Psoas muscle (tissue), 8 donors: ENCODE measurements at places on chromosomes 3 and 15. TPM values are rescaled to one million over a fixed set of nuclear protein-coding genes. Genes with fewer than 3 reads are reported as not detected.
A peak's percentile ranks its signal among the peaks of the same experiment; 100 is the strongest.

The FOXL2NB gene
- total RNA-seq, result 0.14 TPM

DNA sequence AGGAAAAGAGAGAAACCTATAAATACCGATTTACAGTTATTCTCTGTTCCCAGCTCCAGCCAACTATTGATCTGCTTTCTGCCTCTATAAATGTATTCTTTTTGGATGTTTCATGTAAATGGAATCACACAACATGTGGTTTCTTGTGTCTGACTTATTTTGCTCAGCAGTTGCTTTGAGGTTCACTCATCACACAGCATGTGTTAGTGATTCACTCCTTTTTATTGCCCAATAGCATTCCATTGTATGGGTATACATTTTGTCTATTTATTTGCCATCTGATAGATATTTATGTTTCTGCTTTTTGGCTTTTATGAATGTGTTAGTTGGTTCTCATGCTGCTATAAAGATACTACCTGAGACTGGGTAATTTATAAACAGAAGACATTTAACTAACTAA is 23.6 kb downstream of the CCR1 start:
- no peaks in the 10 kb centered on the region for H3K36me3 ChIP-seq
- H3K4me3 ChIP-seq, result no peak overlapping the region
- H3K27me3 ChIP-seq, result no peaks in the 10 kb centered on the region

- H3K36me3 ChIP-seq, result no peaks in the 10 kb centered on the region
- H3K4me1 ChIP-seq, result no peaks in the 10 kb centered on the region
- no peak for DNase-seq
- H3K27me3 ChIP-seq, result no peaks in the 10 kb centered on the region
Measured at GRCh38 chr3:102712896-102713295, 278.1 kb downstream of the ZPLD1 start.

DNA sequence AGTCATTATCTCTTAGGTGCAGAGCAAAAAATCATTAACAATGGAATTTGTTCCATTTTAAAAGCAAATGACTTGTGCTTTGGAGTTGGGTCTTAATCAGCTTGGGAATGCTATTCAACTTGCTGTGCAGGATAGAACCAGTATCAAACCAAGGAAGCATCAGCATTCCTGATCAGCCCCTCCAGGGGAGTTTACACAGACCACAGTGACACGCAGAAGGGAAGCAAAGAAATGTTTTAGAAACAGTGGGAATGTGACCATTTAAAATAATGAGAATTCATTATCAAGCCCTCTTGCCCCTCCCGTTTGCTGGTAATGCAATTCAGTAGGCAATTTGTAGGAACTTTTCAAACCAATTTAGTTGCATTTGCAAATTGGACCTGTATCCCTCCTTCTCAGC is 155.1 kb downstream of the LRTM1 start:
- H3K4me3 ChIP-seq, result no peak overlapping the region
- H3K36me3 ChIP-seq, result no peaks in the 10 kb centered on the region
- no peak for DNase-seq
- H3K27ac ChIP-seq, result no peak overlapping the region
- H3K27me3 ChIP-seq, result no peaks in the 10 kb centered on the region

The CHRD gene
- 10.5 TPM for total RNA-seq

DNA sequence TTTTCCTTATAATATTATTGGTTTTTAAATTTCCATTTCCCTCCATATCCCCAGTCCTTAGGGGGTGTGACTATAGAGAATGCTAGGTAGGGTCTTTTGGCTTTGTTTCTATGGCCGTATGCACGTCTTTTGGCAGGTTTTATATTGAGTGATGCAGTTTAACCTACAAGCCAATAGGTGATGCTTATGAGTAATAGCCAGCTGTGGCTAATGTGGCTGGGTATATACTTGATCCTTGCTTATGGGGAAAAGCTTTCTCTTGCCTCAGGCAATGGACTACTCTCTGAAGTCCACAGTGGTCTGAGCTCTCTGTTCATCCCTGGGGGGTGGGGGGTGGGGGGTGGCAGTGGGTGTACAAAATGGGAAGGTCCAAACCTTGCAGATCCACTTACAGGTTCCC is 223.9 kb downstream of the MFSD1 start:
- DNase-seq, result no peak
- H3K4me1 ChIP-seq, result no peaks in the 10 kb centered on the region
- no peaks in the 10 kb centered on the region for H3K27me3 ChIP-seq
- H3K4me3 ChIP-seq, result no peak overlapping the region
- H3K27ac ChIP-seq, result no peak overlapping the region

The GRAMD1C gene
- 0.53 TPM for total RNA-seq

DNA sequence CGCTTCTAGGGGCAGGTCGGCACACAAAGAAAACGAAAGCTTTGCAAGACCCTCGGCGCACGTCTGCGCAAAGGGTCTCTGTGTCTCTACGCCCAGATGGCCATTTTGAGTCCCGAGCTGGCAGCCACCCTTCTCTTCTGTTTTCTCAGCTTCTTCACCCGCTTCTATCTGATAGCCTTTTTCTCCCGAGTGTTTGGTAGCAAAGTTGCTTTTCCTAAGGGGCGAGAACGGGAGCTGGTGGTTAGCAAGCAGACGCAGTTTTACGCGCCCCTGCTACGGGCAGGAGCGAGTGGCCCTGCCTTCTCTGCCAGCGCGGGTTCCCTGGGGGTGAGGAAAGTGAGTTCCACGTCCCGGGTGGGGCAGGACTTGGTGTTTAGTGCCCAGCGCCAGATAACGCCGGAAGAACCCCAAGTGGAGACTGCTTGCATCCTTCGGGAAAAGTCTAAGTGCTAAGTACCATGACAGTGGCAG is 2.9 kb upstream of the MKRN2 start:
- no peaks in the 10 kb centered on the region for H3K27me3 ChIP-seq
- peak overlapping the region; percentile 66 for H3K4me3 ChIP-seq
- H3K4me1 ChIP-seq, result peaks cover 19% of the 10 kb centered on the region

DNA sequence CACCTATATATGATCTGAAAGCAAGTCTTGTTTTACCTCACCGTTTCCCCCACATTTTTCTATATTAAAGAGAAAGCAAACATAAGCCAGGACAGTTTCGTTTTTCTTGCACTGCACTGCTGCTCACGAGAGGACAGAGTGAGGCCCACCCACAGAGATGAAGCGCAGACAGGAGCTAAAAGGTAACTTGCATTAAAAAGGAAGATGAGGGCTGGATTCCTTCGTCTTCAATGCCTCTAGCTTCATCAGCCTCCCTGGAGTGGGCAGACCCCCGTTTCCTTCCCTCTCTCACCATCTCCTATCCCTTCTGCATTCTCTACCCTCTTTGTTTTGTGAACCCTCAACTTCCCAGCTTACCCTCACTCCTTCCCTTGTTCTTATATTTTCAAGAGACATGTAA is 18.9 kb downstream of the SUMF1 start:
- no peaks in the 10 kb centered on the region for H3K4me1 ChIP-seq
- no peak for DNase-seq
- H3K4me3 ChIP-seq, result no peak overlapping the region
- no peak overlapping the region for H3K27ac ChIP-seq
- peaks cover 3% of the 10 kb centered on the region for H3K36me3 ChIP-seq

GRCh38 chr3:14765060-14765400 is 53.7 kb upstream of the FGD5 start:
- H3K27ac ChIP-seq, result no peak overlapping the region
- H3K4me3 ChIP-seq, result no peak overlapping the region
- no peaks in the 10 kb centered on the region for H3K36me3 ChIP-seq
- no peak for DNase-seq
